ENCODE measurements at places on chromosomes 5 and 9.
A peak's percentile ranks its signal among the peaks of the same experiment; 100 is the strongest.

GRCh38 chr5:81755320-81755719 is 4.4 kb upstream of the SSBP2 start:
- peak; percentile 92 for DNase-seq

- no peak for DNase-seq
Measured at GRCh38 chr5:170513856-170514525, 10.2 kb downstream of the KCNIP1 start.

DNA sequence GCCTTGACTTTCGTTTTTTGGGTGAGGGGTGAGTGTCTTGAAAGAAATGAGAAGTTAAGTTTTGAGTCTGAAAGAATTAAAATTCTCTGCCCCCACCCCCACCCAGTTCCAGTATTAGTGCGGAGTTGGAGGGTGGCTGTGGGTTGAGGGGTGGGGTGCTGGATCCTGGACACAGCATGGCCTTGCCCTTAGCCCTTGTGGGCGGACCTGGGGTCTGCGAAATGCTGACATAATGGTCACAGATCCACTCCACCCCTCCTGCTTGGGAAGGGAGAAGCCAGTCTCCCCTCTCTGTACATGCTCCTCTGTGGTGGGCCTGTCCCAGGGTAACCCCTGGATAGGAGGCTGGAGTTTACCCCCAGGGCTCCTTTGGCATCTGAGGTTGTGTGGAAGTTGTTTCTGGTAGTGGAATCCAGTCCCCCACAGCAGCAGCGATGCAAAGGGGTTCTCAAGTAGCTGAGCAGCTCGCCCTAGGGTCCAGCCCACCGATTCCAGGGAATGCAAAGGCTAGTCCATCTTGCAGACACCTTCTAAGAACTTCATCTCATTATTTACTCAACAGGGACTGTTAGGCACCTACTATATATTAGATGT is 42.8 kb upstream of the TCF7 start:
- DNase-seq = no peak

GRCh38 chr5:150065886-150066285 is 20.5 kb downstream of the CSF1R start:
- DNase-seq = no peak

DNA sequence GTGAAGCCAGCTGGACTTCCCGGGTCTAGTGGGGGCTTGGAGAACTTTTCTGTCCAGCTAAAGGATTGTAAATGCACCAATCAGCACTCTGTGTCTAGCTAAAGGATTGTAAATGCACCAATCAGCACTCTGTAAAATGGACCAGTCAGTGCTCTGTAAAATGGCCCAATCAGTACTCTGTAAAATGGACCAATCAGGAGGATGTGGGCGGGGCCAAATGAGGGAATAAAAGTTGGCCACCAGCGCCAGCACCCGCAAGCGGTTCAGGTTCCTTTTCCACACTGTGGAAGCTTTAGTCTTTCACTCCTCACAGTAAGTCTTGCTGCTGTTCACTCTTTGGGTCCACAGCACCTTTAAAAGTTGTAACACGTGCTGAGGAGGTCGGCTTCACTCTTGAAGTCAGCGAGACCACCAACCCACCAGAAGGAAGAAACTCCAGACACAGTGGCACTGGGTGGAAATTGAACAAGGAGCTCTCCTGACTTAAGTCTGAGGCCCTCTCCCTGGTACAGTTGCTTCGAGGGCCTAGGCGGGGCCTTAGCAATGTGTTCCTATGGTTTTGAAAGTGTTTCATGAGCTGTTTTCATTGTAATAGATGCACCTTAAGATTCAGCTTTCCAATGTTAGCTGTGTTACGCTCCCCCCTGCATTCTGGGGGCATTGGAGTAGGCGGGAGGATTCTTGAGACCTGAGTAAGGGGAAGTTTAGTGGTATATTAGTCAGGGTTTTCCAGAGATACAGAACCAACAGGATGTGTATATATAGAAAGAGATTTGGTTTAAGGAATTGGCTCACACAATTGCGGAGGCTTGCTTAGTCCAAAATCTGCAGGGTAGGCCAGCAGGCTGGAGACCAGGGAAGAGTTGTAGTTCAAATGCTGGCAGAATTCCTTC is 21.5 kb upstream of the MYO10 start:
- DNase-seq = peak; percentile 63

GRCh38 chr5:38695021-38695958 is 138.8 kb upstream of the LIFR start:
- no peak for DNase-seq

GRCh38 chr5:146656703-146657102 is 140.7 kb upstream of the GPR151 start:
- DNase-seq = no peak

GRCh38 chr9:115138151-115138550 is 20.2 kb upstream of the TNC start:
- DNase-seq = no peak

All from adipocyte (in vitro differentiated cells).